Left kidney (tissue), 8 donors: ENCODE measurements at places on chromosomes 7 and 10. TPM values are rescaled to one million over a fixed set of nuclear protein-coding genes. Genes with fewer than 3 reads are reported as not detected.

GRCh38 chr7:30308389-30308788 is 24.0 kb downstream of the ZNRF2 start:
- DNase-seq = no peak

GRCh38 chr7:108973075-108973474 is 403.4 kb downstream of the DNAJB9 start:
- DNase-seq = no peak

GRCh38 chr7:40608321-40609075 is 473.7 kb downstream of the SUGCT start:
- no peak for DNase-seq

Gene TMEM196
- not detected for polyA plus RNA-seq

DNA sequence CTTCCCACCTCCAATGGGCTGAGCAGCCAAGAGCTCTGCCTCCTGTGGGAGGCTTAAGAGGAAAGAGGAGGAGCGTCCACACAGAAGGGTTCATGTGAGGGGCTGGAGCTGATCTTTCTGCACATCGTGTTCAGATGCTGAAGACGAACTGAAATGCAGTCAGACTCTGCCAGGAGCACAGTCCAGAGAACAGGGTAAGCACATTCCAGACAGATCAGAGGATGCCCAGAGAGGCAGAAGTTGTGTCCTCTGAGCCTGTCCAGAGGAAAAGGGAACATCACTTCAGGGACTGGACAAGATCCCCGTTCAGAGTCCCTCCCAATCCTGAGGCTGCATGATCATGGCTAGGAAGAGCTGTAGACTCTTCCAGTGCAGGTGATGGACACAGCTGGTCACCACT is 72.9 kb downstream of the ITIH5 start:
- no peak for DNase-seq

GRCh38 chr10:75403144-75403938 is 1.8 kb upstream of the ZNF503 start:
- DNase-seq = peak; percentile 91

Gene CALML3
- not detected for polyA plus RNA-seq

Gene SPDYE6
- 6.3 TPM for polyA plus RNA-seq

GRCh38 chr10:87771871-87772500 is 46.0 kb downstream of the ATAD1 start:
- DNase-seq = peak; percentile 33

- DNase-seq = no peak
Observed at GRCh38 chr10:11849277-11849676, 26.1 kb downstream of the PROSER2 start.

Gene CALML5
- polyA plus RNA-seq = not detected

Gene ITPRID1
- not detected for polyA plus RNA-seq

- DNase-seq = no peak
Observed at GRCh38 chr7:70506434-70506833, 625.5 kb upstream of the GALNT17 start.

DNA sequence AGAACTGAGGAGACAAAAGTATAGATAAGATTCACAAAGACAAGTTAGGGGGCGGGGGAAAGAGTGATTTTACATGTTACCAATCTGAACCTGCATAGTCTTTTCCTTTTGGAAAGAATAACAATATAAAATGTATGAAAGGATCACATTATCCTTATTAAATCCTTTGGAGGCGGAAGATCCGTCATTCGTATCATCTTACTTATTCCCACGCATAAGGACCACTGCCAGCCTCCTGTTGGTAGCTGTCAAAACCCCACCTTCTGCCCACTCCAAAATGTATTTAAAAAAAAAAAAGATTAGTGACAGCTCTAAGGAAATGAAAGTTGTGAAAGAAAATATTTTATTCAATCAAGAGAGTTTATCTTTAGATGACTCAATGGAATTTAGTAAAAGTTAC is 821.0 kb upstream of the CELF2 start:
- no peak for DNase-seq

DNA sequence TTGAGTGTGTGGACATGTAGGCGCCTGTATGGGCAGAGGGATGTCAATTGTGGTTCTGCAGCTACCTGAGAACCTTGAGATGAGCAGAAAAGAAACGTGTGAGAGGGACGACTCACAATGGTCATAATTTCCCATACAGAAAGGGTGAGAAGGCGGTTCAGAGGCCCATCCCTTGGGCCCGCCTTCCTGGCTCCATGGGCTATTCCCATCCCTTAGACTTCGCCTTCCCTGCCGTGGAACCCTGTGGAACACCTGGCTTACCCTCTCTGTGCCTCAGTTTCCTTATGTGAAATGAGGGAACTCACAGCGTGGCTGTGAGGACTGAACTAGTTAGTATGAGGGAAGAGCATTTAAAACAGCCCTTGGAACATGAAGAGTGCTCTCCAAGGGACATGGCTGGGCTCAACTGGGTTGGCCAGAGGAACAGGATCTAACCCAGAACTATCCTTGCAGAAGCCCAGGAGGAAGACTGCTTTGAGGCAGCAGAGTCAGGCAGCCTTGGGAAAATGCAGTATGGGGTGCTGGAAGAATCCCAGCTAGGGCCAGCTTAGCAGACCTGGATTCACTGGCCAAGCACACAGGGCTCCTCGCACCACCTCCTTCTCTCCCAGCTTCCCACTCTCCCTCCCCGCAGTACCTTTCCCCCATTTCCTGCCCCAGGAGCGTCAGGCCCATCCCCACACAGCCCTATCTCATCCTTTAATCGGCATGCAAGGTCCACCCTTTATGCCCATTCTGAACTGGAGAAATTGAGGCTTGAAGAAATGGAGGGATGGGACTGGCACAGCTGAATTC is 11.1 kb upstream of the ZMIZ1 start:
- no peak for DNase-seq
